H4 (cell line): ENCODE measurements at places on chromosomes 2 and 18. TPM values are rescaled to one million over a fixed set of nuclear protein-coding genes. Genes with fewer than 3 reads are reported as not detected.

The PID1 gene
- total RNA-seq = 2.0 and 2.5 TPM in 2 replicates

The PLCL1 gene
- total RNA-seq = 0.19 and 0.31 TPM in 2 replicates

The SLC9A2 gene
- 0.12 and 0.19 TPM in 2 replicates for total RNA-seq

GRCh38 chr2:138730497-138731030, 49.6 kb downstream of the NXPH2 start:
- no peak for DNase-seq

- no peak for DNase-seq
Observed at GRCh38 chr2:43241558-43241957, 15.2 kb upstream of the ZFP36L2 start.

DNA sequence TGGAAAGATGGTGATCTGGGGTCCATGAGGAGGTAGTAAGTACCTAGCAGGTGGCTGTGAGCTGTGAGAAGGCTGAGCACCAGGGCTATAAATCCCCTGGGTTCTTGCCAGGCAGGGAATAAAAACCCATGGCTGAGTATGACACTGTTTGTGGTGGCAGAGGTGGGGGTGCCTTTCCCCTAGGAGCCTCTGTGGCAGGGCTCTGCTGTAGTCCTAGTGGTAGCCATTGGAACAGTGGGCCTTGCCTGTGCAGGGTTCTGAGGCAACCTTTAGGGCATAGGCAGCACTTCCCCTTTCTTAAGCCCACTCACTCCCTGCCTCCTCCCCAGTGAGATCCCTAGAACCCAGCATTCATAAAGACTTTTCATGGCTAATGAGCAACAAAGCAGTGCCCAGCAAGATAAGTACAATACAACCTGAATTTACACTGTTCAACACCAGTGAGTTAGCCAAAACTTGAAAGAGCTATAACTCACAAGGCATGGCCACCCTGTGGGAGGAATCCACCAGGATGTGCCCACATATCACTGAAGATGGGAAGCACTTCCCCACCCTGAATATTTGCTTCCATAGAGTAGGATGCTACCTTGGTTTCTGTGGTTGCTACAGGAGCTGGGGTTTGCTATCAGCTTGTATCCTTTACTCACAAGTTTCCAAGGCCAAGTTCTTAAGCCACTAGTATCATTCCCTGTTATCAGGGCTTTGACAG, 100.9 kb upstream of the NEUROD1 start:
- DNase-seq = peak; percentile 28

- DNase-seq = no peak
Observed at GRCh38 chr2:35931626-35932025, 424.0 kb upstream of the CRIM1 start.

DNA sequence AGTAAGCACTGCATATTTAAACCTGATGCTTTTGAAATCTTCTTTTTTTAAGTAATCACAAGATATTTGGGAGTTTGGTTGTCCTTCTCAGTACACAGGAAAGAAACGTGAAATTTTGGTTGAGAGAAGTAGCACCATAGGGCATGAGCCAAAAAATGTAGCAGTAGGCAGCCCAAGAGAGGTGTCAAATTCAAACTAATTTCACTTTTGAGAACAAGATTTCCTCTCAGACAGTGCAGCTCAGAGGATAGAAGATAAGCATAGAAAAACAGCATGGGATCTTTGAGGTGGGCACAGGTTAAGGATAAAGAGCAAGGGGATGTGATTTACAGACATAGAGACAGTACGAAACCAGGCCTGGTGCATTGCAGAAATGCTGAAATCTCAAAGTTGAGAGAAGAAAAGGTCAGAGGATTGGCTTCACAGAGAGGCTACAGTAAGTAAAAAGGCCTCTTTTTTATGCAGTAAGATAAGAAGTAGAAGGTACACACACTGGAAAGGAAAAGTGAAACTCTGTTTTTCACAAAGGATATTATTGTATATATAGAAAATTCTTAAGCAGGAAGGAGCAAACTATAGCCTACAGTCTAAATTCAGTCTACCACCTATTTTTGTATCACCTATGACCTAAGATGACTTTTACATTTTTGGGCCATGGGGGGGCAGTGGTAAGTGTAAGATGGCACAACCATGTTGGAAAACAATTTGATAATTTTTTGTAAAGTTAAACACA, 89.8 kb downstream of the PKP4 start:
- DNase-seq = no peak

The THOC1 gene
- 27.8 and 57.4 TPM in 2 replicates for total RNA-seq

The FRZB gene
- 0.08 and 0.10 TPM in 2 replicates for total RNA-seq

- no peak for DNase-seq
Observed at GRCh38 chr18:10398571-10398970, 55.9 kb upstream of the APCDD1 start.

DNA sequence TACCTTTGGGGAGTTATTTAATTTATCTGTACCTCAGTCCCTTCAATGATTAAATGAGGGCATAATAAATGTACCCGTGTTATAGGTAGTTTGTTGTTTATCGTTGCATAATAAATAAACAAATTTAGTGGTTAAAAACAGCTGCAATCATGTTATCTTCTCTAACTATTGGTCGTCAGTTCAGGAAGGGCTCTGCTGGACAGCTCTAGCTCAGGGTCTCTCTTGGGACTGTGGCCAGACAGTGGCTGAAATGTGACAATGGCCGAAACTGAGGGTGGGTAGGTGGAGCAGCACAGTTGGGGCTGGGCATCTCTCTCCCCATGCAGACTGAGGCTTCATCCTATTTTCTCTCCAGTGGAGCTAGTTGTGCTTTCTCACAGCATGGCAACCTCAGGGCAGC, 632.1 kb upstream of the HS6ST1 start:
- no peak for DNase-seq

DNA sequence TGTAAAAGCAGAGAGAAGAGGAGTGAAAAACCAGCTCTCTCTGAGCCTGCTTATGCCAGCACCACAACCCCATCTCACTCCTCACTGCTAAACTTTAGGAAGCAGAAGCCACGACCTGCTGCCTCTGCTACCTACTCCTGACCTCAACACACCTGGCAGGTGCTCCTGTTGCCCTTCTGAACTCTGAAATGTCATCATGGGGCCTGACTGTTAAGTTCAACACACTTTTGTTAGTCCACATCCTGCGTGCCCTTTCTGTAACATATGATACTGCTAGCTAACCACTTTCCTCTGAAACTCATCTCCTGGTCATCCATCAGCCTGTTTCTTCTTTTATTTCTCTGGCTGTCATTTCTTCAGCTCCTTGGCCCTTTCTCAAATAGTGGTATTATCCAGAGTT, 118.1 kb downstream of the EPB41L3 start:
- no peak for DNase-seq

GRCh38 chr18:59094569-59094968, 45.1 kb upstream of the SEC11C start:
- DNase-seq = no peak

- DNase-seq = no peak
Observed at GRCh38 chr2:43125090-43125998, 101.1 kb downstream of the ZFP36L2 start.

GRCh38 chr2:240299710-240300068, 135.8 kb upstream of the GPC1 start:
- DNase-seq = no peak

GRCh38 chr2:54336136-54336976, 80.3 kb upstream of the TSPYL6 start:
- DNase-seq = no peak
